ENCODE measurements at places on chromosomes 6 and 20.
A peak's percentile ranks its signal among the peaks of the same experiment; 100 is the strongest.

- H3K36me3 ChIP-seq, result no peaks in the 10 kb centered on the region
- H3K27me3 ChIP-seq, result no peaks in the 10 kb centered on the region
- DNase-seq, result no peak
- H3K4me1 ChIP-seq, result peaks cover 37% of the 10 kb centered on the region
- peak overlapping the region; percentile 92 for H3K27ac ChIP-seq
Observed at GRCh38 chr6:4320860-4321259, 185.5 kb upstream of the ECI2 start.

- H3K27me3 ChIP-seq, result no peaks in the 10 kb centered on the region
- peak; percentile 68 for DNase-seq
- H3K4me3 ChIP-seq, result no peak overlapping the region
- H3K4me1 ChIP-seq, result peaks cover 38% of the 10 kb centered on the region
- no peaks in the 10 kb centered on the region for H3K36me3 ChIP-seq
- H3K27ac ChIP-seq, result peak overlapping the region; percentile 82
Observed at GRCh38 chr6:135537741-135538301, 40.3 kb upstream of the AHI1 start.

GRCh38 chr6:113903666-113904330 lies 46.7 kb downstream of the MARCKS start:
- peaks cover 14% of the 10 kb centered on the region for H3K4me1 ChIP-seq
- H3K27ac ChIP-seq, result no peak overlapping the region
- no peaks in the 10 kb centered on the region for H3K27me3 ChIP-seq
- no peaks in the 10 kb centered on the region for H3K36me3 ChIP-seq

DNA sequence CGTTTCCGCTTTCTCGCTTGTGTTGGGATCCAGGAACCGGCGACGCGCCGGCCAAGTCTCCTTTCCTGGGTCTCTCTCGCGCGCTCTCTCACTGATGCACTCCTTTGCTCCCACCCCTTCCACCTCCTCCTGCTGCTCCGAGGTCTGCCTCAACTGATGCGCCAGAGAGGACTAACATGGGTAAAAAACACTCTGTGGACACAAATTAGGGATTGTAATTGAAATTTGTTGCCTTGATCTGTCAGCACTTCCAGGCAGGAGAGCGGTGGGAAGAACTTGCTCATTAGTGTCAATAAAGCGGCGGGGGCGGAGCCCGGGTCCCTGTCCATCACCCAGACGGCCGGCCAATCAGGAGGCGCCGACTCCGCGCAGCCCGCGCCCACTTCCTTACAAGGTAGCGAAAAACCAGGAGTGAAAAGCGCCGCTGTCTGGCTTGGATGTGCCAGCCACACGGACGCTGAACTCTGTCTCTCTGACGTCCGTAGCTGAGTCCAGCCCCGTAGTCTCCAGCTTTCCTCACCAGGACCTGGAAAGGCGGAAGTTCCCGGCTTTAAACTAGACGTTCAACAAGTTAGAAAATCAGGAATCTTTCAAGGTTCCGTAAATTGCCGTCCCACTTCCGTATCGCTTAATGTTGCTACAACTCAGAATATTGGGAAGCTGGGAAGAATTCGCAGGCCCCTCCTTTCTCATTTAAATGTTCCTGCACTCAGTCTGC lies at the start of gene TBX18:
Gene TBX18 (minus strand): TSS at position 267 of the 718 bp plus-strand sequence. CDS start 417 bp downstream, outside the sequence.
- peak; percentile 98 for DNase-seq
- peaks cover 7% of the 10 kb centered on the region for H3K27me3 ChIP-seq
- peak within 1 kb of the TSS; percentile 88 for H3K27ac ChIP-seq
- H3K36me3 ChIP-seq, result peaks cover 3% of the 10 kb centered on the region
